Hematopoietic multipotent progenitor cell treated with erythropoietin and hydrocortisone succinate and interleukin-3 and kit ligand, for 8 days (in vitro differentiated cells): ENCODE measurements at places on chromosomes 6 and 20.

GRCh38 chr20:56762829-56763228, 133.7 kb downstream of the TFAP2C start:
- no peak for DNase-seq

- no peak for DNase-seq
Observed at GRCh38 chr6:81384921-81385320, 367.6 kb downstream of the TENT5A start.

GRCh38 chr6:62265906-62266525, 20.0 kb downstream of the KHDRBS2 start:
- DNase-seq: no peak

GRCh38 chr6:84017709-84018452, 15.7 kb upstream of the MRAP2 start:
- DNase-seq: no peak

- peak; percentile 43 for DNase-seq
Observed at GRCh38 chr6:27911956-27912446, at the start of gene OR2B2. Gene OR2B2 (minus strand): TSS chr6:27912396. CDS start chr6:27912319, 77 bp downstream.

DNA sequence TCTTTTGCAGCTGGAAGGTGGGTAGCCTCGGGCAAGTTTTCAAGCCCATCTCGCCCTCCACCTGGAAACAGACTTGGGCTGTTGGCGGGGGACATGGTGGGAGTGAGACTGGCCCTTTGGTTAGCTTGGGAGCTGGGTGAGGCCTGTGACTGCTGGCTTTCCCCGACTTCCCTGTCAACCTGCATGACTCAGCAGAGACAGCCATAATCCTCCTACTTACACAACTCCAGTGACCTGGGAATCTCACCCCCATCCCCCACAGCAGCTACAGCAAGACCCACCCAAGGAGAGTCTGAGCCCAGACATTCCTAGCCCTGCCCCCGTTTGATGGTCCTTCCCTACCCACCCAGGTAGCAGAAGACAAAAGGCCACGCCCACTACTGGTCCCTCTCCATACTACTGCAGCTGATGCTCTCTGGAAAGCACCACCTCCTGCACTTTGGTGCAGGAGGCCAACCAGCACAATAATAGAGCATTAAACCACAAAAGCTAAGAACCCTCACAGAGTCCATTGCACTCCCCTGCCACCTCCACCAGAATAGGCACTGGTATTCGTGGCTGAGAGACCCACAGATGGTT, 188.4 kb downstream of the TRDN start:
- no peak for DNase-seq

- DNase-seq: no peak
Observed at GRCh38 chr6:43734294-43734665, 35.7 kb upstream of the VEGFA start.

DNA sequence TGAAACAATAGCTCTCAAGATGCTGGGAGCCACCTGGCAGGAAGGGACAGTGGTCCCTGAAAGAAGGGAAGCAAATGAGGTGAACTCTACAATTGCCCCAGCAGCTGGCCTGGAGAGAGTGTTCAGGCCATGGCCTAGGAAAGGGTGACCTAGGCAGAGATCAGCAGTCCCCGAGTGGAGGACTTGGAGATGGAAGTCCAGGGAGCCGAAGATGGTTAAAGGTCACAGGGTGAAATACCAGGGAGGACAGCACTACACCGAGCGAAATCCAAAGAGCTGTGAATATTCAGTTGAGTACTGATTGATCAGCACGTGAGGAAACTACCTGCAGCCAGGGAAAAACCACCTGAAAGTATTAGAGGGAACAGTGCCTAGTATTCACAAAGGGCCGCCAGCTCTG, 133.1 kb downstream of the HIVEP2 start:
- no peak for DNase-seq

GRCh38 chr6:90202156-90202555, 94.5 kb downstream of the BACH2 start:
- no peak for DNase-seq

GRCh38 chr6:139376017-139376330, 1.5 kb upstream of the CITED2 start:
- no peak for DNase-seq

DNA sequence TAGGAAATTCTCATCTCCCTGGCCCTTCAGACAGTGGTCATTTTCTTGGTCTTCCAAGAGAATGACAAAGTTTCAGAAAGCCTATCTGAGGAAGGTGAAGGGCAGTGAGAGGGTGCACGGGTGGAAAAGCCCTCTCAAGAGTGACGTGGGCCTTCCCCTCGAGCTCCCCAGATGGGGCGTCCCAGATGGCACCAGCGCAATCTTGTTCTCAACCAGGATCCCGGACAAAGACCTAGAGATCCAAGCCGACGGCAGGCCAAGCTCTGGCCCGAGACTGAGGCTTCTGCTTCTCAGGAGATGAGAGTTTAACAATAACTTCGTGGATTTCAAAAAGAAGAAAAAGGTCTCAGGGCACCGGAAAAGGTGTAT, 797 bp upstream of the ZNF133 start:
- no peak for DNase-seq
